ENCODE measurements at places on chromosomes 7 and 10.
A peak's percentile ranks its signal among the peaks of the same experiment; 100 is the strongest.

DNA sequence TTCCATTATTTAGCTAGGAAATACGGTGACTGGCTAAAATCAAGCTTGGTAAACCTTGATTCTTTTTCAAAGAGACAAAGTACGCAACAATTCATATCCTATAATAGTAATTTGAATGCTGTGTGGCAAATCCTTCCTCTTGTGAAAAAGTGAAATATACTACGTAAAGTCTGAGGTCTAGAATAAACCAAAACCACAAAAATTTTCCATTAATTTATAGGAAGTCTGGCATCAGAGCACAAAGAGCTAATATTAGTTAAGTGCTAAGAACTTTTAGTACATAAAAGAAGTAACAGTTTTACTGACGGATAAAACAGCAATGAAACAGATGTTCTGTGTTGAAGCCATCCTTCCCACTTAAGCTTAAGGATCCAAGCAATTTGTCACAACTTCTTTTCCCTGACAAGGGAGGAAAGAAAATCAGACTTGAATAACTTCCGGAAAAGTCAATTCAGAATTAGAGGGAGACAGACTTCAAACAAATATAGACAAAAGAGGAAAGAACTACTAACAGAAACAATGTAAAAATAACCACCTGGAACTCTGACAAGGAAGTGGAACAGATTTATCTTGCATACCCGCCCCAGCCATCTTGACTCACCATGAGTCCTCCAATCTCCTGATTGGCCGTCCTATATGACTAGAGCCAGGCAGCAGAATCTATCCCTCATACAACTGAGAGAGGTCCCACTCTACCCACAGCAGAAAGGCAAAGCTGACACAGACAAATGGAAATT is 34.6 kb downstream of the RHEB start:
- DNase-seq, result peak; percentile 67

- DNase-seq, result no peak
Measured at GRCh38 chr10:59047957-59048618, 128.4 kb upstream of the PHYHIPL start.

GRCh38 chr10:72079356-72079755 is 9.0 kb downstream of the SPOCK2 start:
- no peak for DNase-seq

DNA sequence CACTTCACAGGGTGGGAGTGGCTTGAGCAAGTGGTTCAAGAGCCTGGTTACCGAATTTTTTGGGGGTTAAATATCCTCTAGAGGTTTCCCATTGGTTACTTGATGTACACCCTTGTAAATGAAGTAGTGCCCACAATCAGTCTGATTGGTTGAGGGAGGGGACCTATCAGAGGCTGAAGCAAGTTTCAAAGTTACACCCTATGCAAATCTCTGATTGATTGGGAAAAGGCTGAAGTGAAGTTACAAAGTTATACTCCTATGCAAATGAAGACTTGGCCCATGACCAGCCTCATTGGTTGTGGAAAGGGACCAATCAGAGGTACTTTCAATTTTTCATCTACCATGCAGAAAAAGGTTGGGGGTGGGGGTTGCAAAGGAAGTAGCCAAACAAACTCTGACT is 34.7 kb downstream of the UBE2D4 start:
- DNase-seq, result no peak

- DNase-seq, result no peak
Measured at GRCh38 chr7:29080803-29081202, 65.5 kb downstream of the CPVL start.

DNA sequence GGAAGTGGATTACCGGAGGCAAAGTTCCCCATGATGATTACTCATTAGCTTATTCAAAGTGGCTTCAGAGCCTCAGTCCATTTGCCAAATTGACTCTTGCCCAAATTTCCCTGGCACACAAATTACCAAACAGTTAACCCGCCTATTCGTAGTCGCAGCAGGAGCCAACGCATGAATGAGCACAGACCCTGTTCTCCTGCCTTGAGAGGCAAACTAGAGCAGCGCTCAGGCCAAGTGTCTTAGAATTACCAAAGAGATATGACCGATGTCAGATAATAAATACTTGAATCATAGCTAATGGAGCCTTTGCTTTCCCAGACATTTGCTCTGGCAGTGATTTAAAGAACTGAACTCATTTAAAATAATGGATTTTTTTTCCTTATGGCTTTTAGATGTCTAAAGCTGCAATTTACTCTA is 64.9 kb downstream of the CTTNBP2 start:
- no peak for DNase-seq

GRCh38 chr7:85125651-85126131 is 61.2 kb downstream of the SEMA3D start:
- peak; percentile 22 for DNase-seq

- DNase-seq, result no peak
Measured at GRCh38 chr10:80110986-80111385, 21.5 kb upstream of the PLAC9 start.

- no peak for DNase-seq
Measured at GRCh38 chr10:32929634-32930033, 28.4 kb downstream of the ITGB1 start.
